CD4-positive, alpha-beta T cell treated with Interleukin-1 beta for 1 hour (primary cell): ENCODE measurements at places on chromosomes 16 and 17.

DNA sequence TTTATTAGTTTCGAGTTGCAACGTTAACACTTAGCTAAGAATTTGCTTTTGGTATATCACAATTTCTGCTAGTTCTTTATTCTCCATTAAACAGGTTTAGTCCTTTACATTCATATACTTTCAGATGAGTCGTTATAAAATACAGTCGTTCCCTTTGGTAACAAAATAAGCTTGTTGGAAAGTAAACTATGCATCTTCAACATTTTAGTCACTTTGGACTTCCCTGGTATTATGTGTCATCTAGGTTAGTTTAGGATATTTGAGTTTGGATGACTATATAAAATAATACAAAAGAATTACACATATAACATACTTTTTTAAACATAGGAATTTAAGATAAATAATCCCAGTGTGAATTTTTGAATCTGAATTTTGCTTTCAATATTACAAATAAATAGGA, 351.5 kb downstream of the BCAS3 start:
- no peak for DNase-seq

- DNase-seq: no peak
Measured at GRCh38 chr16:89034971-89035668, 58.1 kb upstream of the CBFA2T3 start.

DNA sequence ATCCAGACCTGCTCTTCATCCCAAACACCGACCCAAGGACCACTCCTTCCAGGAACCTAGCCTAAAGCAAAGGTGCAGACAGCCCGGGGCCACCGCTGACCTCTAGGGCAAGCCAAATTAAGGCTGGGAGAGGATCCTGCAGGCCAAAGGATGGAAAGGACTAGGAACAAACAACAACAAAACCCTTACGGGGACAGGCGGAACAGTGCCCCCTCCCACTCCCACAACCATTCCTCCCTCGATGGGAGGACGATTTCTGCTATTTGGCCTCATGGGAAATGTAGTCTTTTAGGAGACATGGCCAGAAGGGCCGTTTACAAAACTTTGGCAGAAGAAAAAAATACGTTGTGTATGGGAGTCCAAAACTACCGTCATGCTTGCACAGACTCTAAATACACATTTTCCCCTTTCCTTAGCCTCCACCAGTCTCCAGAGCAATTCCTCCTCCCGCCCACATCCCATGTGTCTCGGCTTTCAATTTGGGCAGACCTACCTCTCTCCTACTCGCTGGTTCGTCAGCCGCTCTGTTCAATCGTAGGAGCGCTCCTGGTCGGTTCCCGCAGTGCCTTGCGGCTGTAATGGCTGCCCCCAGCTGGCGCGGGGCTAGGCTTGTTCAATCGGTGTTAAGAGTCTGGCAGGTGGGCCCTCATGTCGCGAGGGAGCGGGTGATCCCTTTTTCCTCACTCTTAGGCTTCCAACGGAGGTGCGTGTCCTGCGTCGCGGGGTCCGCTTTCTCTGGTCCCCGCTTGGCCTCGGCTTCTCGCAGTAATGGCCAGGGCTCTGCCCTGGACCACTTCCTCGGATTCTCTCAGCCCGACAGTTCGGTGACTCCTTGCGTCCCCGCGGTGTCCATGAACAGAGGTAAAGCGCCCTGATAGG, at the start of gene ERAL1:
TSS of gene ERAL1 (plus strand) at position 560 of the 879 bp plus-strand sequence. CDS start at position 579, 19 bp downstream.
- DNase-seq: peak; percentile 82

DNA sequence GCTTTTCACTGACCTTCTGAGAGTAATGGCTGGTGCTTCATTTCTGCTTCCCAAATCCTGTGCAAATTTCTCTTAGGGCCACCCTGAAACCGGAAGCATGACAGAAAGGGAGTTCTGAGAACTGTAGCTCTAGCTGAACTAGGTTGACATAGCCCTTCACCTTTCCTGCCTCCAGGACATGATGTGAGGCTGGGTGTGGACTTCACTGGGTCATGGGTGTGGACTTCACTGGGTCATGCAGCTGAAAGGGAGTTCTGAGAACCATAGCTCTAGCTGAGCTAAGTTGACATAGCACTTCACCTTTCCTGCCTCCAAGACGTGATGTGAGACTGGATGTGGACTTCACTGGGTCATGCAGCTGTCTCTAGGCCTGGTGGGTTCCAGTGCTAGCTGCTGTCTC, 54.3 kb upstream of the NLRP1 start:
- no peak for DNase-seq

- no peak for DNase-seq
Measured at GRCh38 chr16:66869424-66869823, 10.9 kb upstream of the PDP2 start.

GRCh38 chr16:21565861-21566669, 33.3 kb upstream of the METTL9 start:
- DNase-seq: no peak

DNA sequence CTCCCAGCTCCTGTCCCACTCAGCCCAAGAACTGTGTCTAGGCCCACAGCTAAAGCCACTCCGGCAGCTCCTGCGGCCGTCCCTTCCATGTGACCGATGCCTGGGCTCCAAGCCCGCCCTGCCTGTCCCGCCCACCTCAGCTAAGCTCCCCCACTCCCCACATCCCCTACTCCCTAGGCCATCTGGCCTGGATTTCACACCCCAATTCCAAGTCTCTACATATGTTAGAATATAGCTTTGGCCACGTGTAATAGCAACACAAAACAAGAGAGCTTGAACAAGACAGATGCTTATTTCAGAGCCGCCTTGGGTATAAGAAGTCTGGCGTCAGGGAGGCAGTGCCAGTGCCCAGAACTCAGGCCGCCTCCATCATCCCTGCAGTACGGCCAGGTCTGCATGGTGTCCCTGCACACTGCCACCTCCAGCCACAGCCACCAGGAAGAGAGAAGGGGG, 30.0 kb upstream of the USP22 start:
- DNase-seq: no peak

DNA sequence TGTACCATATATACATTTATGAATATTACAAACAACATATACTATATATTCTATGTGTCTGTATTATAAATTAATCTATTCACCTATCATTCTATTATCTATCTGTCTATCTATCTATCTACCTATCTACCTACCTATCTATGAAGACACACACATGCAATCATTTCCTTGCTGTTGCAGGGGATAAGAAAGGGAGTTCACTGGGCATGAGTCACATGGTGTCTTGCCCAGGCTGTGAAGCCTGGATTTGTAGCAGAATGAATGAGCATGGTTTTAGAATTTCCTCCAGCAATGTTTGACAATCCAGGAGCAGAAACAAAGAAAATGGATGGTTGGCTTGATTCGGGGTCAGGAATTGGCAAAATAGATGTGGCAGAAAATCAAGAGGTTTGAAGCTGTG, 23.2 kb upstream of the FAM20A start:
- DNase-seq: no peak

- DNase-seq: no peak
Measured at GRCh38 chr16:30041841-30042240, 10.8 kb upstream of the TLCD3B start.

GRCh38 chr16:81318711-81319110, 3.9 kb downstream of the GAN start:
- DNase-seq: no peak

DNA sequence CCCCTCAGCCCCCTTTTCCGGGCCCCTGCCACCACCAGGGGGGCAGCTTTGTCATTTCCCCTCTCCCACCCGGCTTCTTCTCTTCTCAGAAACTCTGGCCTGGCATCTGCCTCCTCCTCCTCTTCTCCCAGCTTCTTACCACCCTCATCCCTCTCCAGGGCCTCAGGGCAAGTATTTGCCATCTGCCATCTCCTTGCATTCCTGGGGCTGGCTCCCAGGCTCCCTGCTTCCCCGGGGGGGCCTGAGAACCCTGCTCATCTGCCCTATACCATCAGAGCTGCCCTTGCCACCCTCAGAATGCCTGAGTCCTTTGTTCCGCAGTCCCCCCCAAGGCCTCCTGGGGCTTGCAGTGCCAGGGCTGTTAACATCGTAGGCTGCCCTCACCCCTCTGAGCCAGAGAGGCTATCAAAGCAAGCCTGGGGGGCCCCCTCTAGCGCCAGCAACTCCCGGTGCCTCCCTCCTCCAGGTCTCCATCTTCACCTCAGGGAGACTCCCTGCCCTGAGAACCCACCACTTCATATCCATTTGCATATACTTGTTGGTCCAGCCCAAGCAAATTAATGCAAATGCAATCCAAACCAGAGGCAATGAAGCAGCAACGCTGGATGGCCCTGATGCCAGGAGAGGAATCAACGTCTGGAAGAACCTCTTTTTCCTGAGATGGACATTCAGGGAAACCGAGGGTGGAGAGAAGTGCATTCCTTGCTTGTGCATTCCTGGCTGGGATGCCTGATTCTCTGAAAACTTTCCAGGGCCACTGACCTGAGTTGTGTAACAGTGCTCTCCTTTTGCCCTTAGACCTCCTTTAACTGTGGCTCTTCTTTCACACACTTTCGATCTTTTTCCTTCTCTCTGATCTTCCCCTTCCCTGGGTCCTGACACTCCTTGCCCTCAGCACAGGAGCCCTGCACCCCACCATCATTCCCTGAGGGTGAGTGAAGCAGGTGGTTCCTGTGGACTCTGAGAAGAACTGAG, 20.7 kb upstream of the SP2 start:
- DNase-seq: no peak

GRCh38 chr17:79836510-79836971, 2.7 kb downstream of the CBX4 start:
- DNase-seq: no peak

DNA sequence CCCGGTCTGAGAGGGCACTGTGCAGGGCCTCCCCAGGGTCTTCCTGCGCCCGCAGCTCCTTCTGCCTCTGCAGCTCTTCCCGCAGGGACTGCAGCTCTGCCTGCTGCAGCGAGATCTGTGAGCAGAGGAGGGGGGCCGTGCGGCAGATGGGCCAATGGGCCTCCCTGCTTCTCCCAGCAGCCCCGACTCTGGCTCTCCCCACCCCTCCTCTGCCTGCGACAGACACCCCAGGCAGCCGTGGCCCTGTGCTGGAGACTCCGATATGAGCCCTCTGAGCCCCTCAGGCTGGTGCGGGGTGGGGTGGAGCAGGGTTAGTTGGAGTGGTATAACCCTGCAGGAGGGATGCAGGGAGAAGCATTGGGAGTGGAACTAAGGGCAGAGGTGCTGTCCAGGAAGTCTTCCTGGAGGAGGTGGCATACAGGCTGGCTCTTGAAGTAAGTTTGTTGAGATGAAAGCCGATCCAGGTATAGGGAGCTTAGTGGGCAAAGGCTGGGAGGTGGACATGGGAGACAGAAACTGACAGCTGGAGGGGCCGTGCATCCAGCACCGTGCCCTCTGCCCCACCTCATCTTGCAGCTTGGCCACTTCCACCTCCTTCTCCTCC, 5.0 kb downstream of the THOC6 start:
- no peak for DNase-seq

DNA sequence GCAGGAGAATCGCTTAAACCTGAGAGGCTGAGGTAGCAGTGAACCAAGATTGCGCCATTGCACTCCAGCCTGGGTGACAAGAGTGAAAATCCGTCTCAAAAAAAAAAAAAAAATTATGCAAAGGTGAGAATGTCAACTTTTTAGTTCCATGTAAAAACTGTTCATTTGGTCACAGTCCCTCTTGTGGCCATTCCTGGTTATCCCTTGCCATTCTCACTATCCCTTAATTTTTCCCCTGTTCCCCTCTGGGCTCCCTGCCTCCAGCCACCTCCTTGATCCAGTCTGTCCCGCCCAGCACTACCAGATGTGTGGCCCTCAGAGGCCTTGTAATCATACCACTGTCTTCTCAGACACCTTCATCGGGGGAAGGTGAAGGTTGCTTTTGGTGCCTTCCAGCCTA, 23.4 kb downstream of the DCAF7 start:
- DNase-seq: no peak

GRCh38 chr16:12091569-12092543, 115.3 kb downstream of the SNX29 start:
- DNase-seq: no peak

DNA sequence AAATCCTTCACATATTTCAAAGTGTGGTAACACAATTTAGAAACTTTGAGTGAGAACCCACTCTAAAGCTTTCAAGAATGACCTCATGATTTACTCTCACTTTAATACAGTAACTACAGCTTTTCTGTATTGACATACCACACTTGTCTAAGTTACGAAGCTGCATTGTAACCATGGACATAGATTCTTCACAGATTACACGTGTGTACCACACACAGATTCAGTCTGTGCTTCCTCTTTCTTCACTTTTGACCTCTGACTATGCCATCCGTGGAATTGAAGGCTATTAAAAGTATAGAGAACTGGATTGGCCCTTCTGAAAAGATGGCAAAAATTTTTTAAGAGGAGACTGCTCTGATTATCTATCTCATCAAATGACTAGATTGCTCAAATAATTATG, 172.7 kb downstream of the TANC2 start:
- no peak for DNase-seq

GRCh38 chr16:71537643-71538042, 11.4 kb downstream of the CHST4 start:
- peak; percentile 12 for DNase-seq

GRCh38 chr17:8176998-8177731, 985 bp upstream of the TMEM107 start:
- no peak for DNase-seq

DNA sequence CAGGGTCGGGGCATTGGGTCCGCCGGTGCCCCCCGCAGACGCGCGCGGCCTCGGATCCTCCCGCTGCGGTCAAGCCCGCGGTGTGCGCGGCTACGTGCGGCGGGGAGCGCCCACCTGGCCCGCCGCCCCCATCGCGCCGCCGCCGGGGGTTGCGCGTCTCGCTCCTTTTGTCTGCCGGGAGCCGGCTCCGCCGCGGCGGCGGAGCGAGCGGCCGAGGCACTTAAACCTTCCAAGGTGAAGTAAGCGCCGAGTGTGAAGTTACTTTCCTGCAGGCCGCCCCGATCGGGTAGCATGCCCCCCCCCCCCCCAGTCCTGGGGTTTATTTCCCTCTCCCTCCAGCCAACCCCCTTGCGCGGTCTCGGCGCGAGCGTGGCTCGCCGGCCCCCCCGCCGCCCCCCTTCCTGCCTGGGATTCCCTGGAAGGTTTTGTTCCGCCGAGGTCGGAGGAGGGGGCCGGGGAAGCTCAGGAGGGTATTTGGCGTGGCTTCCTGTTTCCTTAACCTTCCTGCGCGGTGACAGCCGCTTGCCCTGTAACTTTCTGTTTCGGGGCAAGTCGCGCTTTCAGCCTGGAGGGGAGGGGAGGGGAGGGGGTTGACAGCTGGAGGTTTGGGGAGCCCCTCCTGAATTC, 56.6 kb upstream of the GSE1 start:
- DNase-seq: peak; percentile 71

DNA sequence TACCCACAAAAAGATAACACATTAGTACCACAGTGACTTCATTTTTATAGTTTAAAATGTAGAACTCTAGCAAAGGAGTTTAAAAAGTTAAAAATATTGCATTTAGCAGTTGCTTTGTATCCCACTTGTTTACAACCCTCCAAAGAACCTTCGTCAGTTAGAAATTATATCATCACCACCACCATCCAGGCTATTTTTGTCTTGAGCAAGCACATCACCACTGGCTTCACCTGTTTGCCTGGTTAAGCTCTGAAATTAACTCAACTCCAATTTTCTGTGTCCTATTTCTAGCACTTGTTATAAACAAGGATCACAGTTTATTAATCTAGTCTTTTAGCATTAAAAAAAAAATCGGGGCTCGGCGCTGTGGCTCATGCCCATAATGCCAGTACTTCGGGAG, 6.1 kb downstream of the GLYR1 start:
- DNase-seq: no peak

GRCh38 chr17:68567035-68567434, 34.1 kb downstream of the FAM20A start:
- DNase-seq: no peak

- DNase-seq: peak; percentile 50
Measured at GRCh38 chr17:66667491-66668030, 167.4 kb upstream of the CACNG5 start.

GRCh38 chr16:14110728-14111251, 39.7 kb downstream of the MRTFB start:
- no peak for DNase-seq
